CD4-positive, alpha-beta T cell treated with Interleukin-15 for 4 hours (primary cell): ENCODE measurements at places on chromosomes 6 and 20.

GRCh38 chr6:39520411-39520810, 197.9 kb upstream of the KCNK16 start:
- DNase-seq = no peak

DNA sequence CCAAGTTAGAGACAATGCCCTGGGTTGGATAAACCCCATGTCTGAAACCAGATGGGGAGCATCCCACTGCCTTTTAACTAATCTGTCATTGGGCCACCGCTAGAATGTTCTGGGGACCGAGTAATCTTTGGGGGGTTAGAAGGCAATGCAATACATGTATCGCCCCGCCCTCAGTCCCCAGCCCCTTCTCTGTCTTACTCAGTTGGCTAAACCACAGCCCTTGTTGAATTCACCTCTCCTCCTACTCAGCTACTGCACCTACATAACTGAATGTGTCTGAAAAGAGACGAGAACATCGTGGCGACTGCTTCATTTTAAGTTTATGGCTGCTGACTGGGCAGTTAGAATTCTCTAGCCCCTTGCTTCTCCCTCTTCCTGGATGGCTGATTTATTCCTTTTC, 15.1 kb upstream of the CCR6 start:
- no peak for DNase-seq

DNA sequence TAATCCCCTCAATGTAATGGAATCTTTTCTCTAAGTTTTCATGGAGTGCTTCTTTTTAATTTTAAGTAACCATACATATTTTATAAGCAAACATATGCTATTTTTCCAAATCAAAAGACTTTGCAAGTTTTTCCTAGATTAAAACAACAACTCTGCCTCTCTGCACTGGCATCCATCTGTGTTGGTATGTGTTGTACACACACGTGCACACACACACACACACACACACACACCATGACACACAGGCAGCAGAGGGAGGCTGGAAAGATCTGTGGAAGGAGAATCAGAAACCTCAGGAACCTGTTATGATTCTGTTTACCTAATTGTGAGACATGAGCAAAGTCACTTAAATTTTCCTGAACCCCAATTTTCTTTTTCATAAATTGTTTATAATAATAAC, 295.0 kb upstream of the PRDM1 start:
- no peak for DNase-seq

GRCh38 chr6:108441141-108441540, 119.6 kb upstream of the FOXO3 start:
- no peak for DNase-seq

GRCh38 chr20:2118783-2119182, 17.2 kb downstream of the STK35 start:
- no peak for DNase-seq

GRCh38 chr6:23735151-23735550, 390.9 kb upstream of the NRSN1 start:
- DNase-seq = no peak

GRCh38 chr6:38604700-38605099, 35.0 kb downstream of the BTBD9 start:
- DNase-seq = no peak

GRCh38 chr6:116511424-116512110, at the start of gene CALHM5:
Gene CALHM5, plus strand, starts transcription at chr6:116511639. Its CDS starts 58 bp downstream, at chr6:116511697.
- DNase-seq = no peak

- DNase-seq = no peak
Measured at GRCh38 chr6:34272013-34272926, 23.5 kb upstream of the SMIM29 start.

- DNase-seq = no peak
Measured at GRCh38 chr6:130680116-130680515, 147.1 kb upstream of the SMLR1 start.
